SJSA1 (cell line): ENCODE measurements at places on chromosomes 7 and 10.

GRCh38 chr10:96222441-96222840, 48.9 kb downstream of the BLNK start:
- no peak for DNase-seq

GRCh38 chr7:139403601-139404000, 43.9 kb downstream of the LUC7L2 start:
- no peak for DNase-seq

- DNase-seq: no peak
These were observed 373.9 kb upstream of the NFE2L3 start for GRCh38 chr7:25777969-25778708.

GRCh38 chr10:82221601-82222149, 346.7 kb downstream of the NRG3 start:
- no peak for DNase-seq

GRCh38 chr7:36045326-36045725, 107.7 kb upstream of the EEPD1 start:
- DNase-seq: no peak

DNA sequence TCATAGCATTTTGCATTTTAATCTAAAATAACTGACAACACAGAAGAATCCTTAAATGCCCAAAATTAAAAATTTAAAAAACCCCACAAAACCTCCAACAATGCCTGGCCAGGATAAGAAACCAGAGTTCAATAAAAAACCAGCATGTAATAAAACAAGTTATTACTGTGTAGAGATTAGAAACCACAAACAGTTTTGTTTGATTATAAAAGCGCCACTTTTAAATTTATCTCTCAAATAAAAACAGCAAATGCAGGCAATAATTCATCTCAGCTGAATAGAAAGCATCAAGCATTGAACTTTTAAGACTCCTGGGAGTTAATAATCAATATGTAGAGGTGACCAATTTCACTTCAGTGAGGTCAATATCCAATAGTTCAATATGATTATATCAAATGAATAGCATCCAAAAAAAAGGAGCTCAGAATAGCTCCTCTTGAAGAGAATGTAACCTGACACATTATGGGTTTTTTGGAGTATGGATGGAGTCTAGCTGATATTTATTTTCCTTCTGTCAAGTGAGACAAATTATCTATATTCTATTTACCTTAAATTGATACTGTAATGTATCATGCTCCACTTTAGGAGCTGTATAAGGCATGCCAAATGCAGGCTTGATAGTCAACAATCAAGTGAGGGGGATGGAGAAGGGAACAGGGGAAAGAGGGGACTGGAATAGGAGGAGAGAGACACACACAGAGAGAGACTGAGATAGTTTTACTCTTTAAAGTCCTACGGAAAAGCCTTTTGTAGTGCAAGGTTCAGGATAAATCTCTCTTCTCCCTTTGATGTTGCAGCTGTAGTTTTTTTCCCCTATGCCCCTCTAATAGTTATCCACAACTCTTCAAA, 130.9 kb downstream of the RSU1 start:
- no peak for DNase-seq

GRCh38 chr7:93920496-93921182, 896 bp upstream of the GNG11 start:
- DNase-seq: no peak

GRCh38 chr7:104124469-104124868, 83.3 kb downstream of the ORC5 start:
- DNase-seq: no peak

- peak; percentile 57 for DNase-seq
These were observed 28.1 kb downstream of the EPHB4 start for GRCh38 chr7:100799037-100799896.

GRCh38 chr10:60706146-60706545, 72.1 kb upstream of the CDK1 start:
- DNase-seq: no peak

- DNase-seq: no peak
These were observed 106.6 kb downstream of the TPK1 start for GRCh38 chr7:144729226-144729625.

GRCh38 chr10:102752266-102752930, 8.7 kb downstream of the WBP1L start:
- peak; percentile 40 for DNase-seq

- DNase-seq: peak; percentile 60
These were observed 48.3 kb downstream of the ZNF783 start for GRCh38 chr7:149310113-149310836.

- no peak for DNase-seq
These were observed 32.2 kb upstream of the TRIL start for GRCh38 chr7:28990200-28990960.

DNA sequence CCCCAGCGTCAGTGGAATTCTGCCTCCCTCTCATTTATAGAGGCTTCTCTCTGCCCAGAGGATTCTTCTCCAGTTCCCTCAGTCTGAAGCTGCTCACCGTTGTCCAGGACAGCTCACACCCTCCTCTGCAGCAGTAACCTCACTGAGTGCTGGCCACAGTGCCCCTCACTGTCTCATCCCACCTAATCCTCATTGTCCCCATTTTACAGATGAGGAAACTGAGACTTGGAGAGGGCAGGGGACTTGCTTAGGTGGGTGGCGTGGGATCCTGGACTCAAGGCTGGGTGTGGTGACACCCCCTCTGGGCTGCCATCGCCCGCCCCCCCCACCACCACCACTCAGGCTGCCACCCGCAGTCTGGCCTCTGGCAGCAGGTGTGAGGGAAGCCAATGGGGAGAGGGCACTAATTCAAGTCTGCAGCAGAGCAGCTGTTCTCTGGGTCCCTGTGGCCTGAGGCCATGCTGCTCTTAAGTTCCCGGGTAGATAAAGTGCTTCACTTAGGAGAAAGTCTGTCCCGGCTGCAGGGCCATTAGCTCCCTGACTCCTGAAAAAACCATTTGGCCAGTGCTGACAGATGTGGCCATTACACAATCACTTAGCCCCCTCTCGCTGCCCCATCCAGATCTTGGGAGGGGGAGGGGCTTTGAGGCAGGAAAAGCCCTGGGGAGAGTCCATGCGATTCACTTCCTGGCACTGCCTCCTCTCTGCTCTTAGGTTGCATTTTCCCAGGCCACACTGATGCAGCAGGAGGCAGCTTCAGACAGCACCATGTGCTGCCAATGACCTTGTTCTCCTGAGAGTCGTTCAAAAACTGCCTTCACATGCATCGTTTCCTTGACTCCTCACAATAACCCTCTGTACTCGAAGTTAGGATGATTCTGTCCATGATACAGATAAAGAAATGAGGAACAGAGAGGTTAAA, 36.3 kb downstream of the DRGX start:
- peak; percentile 34 for DNase-seq

GRCh38 chr7:954330-955238, at the start of gene ADAP1:
TSS of gene ADAP1 (minus strand) at chr7:954680. CDS start at chr7:954477, 203 bp downstream.
- no peak for DNase-seq

DNA sequence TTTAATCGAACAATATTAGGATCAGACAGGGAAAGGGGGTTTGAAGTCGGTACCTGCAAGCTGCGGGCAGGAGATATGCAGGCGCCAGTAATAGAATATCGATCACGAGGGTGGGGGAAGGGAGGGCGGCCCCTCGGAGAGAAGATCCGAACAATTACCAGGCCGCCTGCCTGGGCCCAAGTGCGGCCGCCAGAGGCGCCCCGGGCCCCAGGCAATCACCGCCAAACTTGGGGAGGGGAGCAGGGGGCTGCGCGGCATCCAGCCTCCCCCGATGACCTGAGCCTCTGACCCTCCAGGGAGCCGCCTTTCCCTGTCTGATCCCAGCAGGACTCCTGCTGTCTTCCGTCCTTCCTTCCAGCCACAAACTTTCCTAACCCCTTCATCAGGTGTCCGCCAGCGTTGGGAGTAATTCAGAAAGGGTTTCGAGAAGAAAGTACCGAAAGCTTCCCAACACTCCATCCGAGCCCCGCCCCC, 1.1 kb downstream of the NKX1-2 start:
- no peak for DNase-seq

GRCh38 chr10:124227055-124227975, 133.9 kb upstream of the CHST15 start:
- DNase-seq: no peak
